Activated T-helper 17 cell treated with anti-CD3 and anti-CD28 coated beads, Interleukin-2, amount 50 U/mL, for 72 hours (primary cell): ENCODE measurements at places on chromosomes 3 and 15.

GRCh38 chr3:187995043-187995400, 158.9 kb upstream of the LPP start:
- H3K27me3 ChIP-seq = no peaks in the 10 kb centered on the region
- peak overlapping the region; percentile 53 for H3K4me3 ChIP-seq
- H3K4me1 ChIP-seq = peaks cover 47% of the 10 kb centered on the region
- ATAC-seq = no peak
- peak overlapping the region; percentile 72 for H3K27ac ChIP-seq

- no peak for ATAC-seq
- H3K27ac ChIP-seq = no peak overlapping the region
- H3K36me3 ChIP-seq = no peaks in the 10 kb centered on the region
- no peak overlapping the region for H3K4me3 ChIP-seq
- H3K27me3 ChIP-seq = peaks cover 21% of the 10 kb centered on the region
Observed at GRCh38 chr15:43210172-43210745, 10.6 kb downstream of the EPB42 start.

GRCh38 chr3:173397161-173398110, at the start of gene NLGN1:
TSS of gene NLGN1 (plus strand) at chr3:173397744.
- peaks cover 60% of the 10 kb centered on the region for H3K27me3 ChIP-seq
- H3K4me1 ChIP-seq = peaks cover 11% of the 10 kb centered on the region
- no peak for ATAC-seq
- H3K27ac ChIP-seq = no peak within 1 kb of the TSS

DNA sequence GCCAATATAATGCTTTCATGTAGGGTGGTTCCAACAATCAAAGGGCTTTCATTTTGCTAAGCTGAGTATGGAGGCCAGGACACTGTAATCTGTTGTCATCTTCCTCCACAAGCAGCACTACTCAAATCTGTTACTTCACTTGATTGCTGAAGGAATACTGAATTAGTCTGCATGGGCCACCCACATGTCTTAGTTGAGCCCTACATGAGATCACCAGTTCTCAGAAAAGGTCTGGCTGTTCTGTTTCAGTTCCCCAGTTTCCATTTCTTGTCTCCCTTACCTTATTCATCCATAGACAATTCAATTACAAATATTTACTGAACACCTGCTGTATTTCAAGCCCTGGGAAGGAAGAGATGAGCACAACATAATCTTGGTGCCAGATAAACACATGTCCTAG, 119.2 kb downstream of the FHIT start:
- H3K27ac ChIP-seq = no peak overlapping the region
- H3K4me3 ChIP-seq = no peak overlapping the region
- no peaks in the 10 kb centered on the region for H3K36me3 ChIP-seq
- no peaks in the 10 kb centered on the region for H3K4me1 ChIP-seq
- peak; percentile 48 for ATAC-seq

DNA sequence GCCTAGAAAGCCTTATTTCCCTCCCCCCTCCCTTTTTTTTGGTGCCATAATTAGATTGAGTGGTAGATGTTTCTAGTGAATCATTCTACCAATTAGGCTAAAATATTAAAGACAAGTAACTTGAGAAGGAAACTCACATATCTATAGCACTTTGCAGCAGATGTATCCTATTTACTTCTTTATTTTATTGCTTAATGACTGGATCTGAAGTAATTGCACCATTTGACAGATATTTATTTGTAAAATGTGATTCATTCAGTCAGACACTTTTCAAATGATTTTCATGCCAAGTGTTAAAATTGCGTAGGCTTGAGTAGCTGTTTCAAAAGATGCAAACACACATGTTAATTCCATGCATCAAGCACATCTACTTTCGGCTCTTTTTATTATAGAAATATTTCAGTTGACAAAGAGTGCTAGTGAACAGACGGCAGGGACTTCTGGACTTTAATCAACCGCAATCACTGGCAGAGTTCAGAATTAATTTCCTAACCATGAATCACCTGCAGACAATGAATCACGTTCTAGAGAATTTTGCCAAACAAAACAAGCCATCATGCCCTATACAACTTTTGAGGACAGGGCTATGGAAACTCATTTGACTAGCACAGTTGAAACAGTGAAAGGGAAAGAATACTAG, 636.8 kb downstream of the MECOM start:
- ATAC-seq = no peak
- H3K36me3 ChIP-seq = no peaks in the 10 kb centered on the region
- H3K27ac ChIP-seq = no peak overlapping the region
- H3K27me3 ChIP-seq = no peaks in the 10 kb centered on the region

DNA sequence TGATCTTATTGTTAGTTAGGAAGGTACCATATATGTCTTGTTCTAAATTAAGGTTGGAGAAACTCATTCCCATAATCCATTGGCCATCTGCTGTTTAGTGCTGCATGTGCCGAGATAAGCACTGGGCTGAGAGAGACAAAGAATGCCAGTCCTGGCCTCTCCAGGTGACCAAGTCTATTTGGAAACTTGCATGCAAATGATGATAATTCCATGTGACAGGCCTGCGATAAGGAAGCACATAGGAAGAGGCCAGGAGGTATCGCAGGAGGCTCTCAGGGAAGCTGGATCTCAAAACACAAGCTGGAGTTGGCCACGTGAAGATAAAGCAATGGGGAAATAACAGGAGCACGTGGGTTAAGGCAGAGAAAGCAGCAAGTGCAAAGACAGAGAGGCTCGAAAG, 39.7 kb downstream of the MYO5C start:
- H3K36me3 ChIP-seq = no peaks in the 10 kb centered on the region
- H3K27me3 ChIP-seq = no peaks in the 10 kb centered on the region
- ATAC-seq = no peak
- H3K4me1 ChIP-seq = peaks cover 5% of the 10 kb centered on the region
- peak overlapping the region; percentile 75 for H3K4me3 ChIP-seq

DNA sequence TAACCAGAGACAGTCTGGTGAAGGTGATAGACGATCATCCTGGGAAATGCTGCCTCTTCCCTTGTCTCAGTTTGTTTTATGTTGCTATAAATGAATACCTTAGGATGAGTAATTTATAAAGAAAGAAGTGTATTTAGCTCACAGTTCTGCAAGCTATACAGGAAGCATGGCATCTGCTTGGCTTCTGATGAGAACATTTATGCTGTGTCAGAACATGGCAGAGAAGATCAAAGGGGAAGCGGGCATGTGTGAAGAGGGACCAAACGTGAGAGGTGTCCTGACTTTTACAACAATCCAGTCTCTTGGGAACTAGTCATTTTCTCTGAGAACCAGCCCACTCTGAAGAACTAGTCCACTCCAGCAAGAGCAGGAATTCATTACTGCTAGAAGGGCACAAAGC, 9.6 kb downstream of the CMC1 start:
- ATAC-seq = peak; percentile 34
- no peak overlapping the region for H3K4me3 ChIP-seq
- H3K36me3 ChIP-seq = peaks cover 14% of the 10 kb centered on the region
- no peaks in the 10 kb centered on the region for H3K27me3 ChIP-seq

DNA sequence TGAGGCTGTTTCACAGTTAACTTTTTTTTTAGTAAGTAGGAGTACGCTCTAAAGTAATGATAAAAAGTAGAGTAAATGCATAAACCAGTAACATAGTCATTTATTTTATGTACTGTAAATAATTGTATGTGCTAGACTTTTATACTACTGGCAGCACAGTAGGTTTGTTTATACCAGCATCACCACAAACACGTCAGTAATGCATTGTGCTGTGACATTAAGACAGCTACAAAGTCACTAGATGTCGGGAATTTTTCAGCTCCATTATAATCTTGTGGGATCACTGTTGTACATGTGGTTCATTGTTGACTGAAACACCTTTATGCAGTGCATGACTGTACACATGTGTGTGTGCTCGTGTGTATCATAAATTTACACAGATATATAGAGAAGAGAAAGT, 618.0 kb upstream of the ADAMTS9 start:
- H3K27me3 ChIP-seq = no peaks in the 10 kb centered on the region
- no peak overlapping the region for H3K27ac ChIP-seq
- H3K4me1 ChIP-seq = no peaks in the 10 kb centered on the region
- H3K4me3 ChIP-seq = no peak overlapping the region
- H3K36me3 ChIP-seq = no peaks in the 10 kb centered on the region

DNA sequence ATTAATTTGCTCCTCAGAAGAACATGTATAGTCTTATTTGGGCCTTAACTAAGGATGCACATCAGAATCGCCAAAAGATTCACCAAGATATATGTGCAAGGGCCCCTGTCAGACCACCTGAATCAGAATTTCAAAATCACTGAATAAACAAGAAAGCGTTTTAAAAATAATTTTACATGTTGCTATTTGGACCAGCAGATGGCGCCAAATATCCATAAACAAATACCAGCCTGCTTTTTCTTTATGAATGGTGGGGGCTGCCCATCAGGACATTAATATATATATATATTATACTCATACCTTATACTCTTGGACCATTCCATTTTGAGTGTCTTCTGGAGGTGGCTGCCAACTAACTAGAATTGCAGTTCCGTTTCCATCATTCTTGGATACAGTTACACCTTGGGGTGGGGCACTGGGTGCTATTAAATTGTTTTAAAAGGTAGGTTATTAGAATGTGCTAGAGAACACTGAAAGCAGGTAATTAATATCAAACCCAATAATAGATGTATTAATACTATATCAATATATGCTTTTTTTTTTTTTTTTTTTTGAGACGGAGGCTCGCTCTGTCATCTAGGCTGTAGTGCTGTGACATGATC, 1108.3 kb downstream of the ROBO1 start:
- no peak overlapping the region for H3K27ac ChIP-seq
- H3K36me3 ChIP-seq = no peaks in the 10 kb centered on the region
- ATAC-seq = no peak
- no peaks in the 10 kb centered on the region for H3K4me1 ChIP-seq
- no peak overlapping the region for H3K4me3 ChIP-seq

DNA sequence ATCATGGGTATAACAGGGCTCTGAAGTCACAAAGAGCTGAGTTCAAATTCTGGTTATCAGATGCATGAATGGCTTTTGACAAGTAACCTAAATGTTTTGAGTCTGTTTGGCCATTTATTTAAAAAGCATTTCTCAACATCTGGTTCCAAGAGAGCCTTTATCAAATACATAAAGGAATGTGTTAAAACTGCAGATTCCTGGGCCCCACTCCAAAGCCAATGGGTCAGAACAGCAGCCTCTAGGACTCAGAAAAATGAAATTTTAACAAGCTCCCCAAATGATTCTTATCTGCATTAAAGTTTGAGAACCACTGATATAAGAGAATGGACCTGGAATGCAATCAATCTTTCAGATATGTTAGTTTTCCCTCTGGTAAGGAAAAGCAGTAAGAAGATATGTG, 3.4 kb downstream of the B4GALT4 start:
- H3K27me3 ChIP-seq = no peaks in the 10 kb centered on the region
- H3K4me3 ChIP-seq = peak overlapping the region; percentile 69
- H3K27ac ChIP-seq = peak overlapping the region; percentile 54
- ATAC-seq = no peak
- peaks cover 34% of the 10 kb centered on the region for H3K4me1 ChIP-seq

DNA sequence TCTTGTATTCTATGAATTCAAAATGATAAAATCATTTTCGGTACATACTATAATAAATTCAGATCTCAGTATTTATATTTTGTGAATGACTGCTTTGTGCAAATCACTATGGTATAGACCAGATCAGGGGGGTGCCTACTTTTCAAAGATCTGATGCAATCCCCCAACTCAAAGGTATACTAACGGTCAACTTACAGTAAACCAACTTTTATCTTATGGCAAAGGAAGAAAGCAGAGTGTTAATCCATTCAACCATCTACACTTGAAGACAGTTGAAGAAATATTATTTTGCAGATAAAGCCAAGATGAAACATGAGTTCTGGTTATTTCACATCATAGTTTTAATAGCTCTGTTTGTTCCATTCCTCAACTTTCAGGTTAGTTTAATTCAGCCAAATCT, 197.1 kb downstream of the MEX3B start:
- peaks cover 22% of the 10 kb centered on the region for H3K27me3 ChIP-seq
- no peak overlapping the region for H3K4me3 ChIP-seq
- no peaks in the 10 kb centered on the region for H3K4me1 ChIP-seq
- H3K36me3 ChIP-seq = no peaks in the 10 kb centered on the region
- H3K27ac ChIP-seq = no peak overlapping the region

DNA sequence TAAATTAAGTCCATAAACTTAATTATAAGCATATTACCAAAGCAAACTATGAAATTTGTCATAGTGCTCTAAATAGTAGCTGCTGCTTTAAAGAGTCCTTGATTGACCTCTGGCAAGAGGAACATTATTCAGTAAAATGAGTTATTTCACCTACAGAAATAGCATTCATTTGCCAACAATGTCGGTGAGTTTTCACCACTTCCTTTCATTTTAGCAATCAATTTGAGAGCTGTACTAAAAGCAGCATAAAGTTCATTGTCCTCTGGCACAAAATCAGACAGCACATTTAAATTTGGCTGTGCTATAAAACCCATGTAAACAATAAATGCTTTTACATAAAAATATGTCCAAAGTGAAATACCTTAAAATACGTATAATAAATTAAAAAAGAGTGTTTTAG, 1515.7 kb downstream of the SI start:
- no peak overlapping the region for H3K4me3 ChIP-seq
- no peaks in the 10 kb centered on the region for H3K27me3 ChIP-seq
- H3K36me3 ChIP-seq = no peaks in the 10 kb centered on the region
- no peak overlapping the region for H3K27ac ChIP-seq
- H3K4me1 ChIP-seq = no peaks in the 10 kb centered on the region
- ATAC-seq = no peak

- H3K4me1 ChIP-seq = peaks cover 12% of the 10 kb centered on the region
- no peak overlapping the region for H3K27ac ChIP-seq
- no peak overlapping the region for H3K4me3 ChIP-seq
- peaks cover 20% of the 10 kb centered on the region for H3K27me3 ChIP-seq
- no peaks in the 10 kb centered on the region for H3K36me3 ChIP-seq
Observed at GRCh38 chr3:9253327-9253726, 3.9 kb upstream of the SRGAP3 start.

DNA sequence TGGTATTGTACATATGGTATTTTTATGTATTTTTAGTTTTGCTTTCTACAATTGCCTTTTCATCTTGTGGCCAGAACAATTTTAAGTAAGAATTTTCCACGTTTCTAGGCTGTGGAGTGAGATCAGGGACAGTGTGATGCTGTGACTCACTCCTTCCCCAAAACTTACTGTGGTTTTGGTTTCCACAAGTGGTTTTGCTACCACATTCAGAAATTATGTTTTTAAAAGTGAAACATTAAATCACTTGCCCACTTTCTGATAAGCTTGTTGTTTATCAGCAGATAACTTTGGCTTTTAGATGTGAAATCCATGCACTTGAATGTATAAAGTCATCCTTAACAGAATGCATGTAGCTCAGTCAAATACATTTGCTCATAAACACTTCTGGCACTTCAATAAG, 192.2 kb upstream of the THRB start:
- peak; percentile 80 for ATAC-seq
- H3K4me1 ChIP-seq = no peaks in the 10 kb centered on the region
- no peak overlapping the region for H3K4me3 ChIP-seq

GRCh38 chr3:133441867-133442270, 42.0 kb downstream of the BFSP2 start:
- no peaks in the 10 kb centered on the region for H3K36me3 ChIP-seq
- H3K4me1 ChIP-seq = peaks cover 38% of the 10 kb centered on the region
- H3K27me3 ChIP-seq = no peaks in the 10 kb centered on the region
- ATAC-seq = peak; percentile 67
- H3K27ac ChIP-seq = peak overlapping the region; percentile 81
